Kidney epithelial cell (primary cell): ENCODE measurements at places on chromosomes 6 and 20.

- DNase-seq, result no peak
Measured at GRCh38 chr20:25339608-25340007, 51.0 kb downstream of the ABHD12 start.

DNA sequence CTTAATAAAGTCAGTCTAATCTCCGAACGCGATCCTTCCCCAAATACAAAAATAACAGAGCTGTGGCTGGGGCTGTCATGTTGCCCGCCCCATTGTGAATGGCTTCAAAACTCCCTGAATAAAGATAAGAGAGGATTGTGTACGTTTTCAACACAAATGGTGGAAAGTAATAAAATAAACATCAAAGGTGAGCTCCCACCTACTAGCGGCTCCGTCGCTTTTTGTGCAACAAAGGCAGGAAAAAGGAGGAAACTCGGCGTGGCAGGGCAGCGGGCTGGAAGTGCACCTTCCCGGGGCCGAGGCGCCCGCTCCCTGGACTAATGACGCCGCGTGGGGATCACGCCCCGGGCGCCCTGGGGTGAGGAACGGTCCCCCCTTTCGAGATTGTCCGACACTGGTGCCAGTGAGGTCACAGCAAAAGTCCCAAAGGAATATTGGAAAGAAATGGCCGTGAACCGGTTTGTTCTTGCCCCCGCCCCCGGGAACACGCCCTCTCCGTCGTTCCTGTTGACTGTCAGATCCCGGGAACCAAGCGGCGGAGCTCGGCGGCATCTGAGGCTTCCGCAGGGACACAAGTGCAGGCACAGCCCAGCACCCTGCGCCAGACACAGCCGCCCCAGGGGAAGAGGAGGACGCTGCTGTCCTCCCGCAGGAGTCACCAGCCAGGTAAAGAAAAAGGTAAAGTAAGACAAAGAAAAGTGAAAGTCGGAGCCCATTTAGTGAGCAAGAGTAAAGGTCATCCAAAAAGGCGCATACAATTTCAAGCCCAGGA is 1.1 kb upstream of the FOXQ1 start:
- DNase-seq, result no peak

- DNase-seq, result no peak
Measured at GRCh38 chr20:58407966-58408557, 19.0 kb downstream of the VAPB start.

DNA sequence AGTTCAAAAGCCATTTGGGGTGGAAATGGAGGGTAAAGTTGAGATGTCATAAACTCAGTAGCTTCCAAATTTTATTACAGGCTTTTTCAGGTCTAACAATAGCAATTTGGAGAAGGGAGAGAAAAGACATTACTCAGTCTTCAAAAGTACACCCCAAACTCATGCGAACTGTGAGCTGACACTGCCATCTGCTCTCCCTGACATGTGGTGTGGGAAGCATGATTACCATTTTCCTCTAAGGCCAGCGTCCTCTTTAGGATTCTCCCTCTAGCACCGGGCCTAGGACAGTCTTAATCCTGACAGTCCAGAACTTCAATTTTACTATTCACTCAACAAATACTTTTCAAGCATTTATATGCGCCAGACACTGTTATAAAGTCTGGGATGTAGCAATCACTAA is 536.0 kb upstream of the JARID2 start:
- no peak for DNase-seq

DNA sequence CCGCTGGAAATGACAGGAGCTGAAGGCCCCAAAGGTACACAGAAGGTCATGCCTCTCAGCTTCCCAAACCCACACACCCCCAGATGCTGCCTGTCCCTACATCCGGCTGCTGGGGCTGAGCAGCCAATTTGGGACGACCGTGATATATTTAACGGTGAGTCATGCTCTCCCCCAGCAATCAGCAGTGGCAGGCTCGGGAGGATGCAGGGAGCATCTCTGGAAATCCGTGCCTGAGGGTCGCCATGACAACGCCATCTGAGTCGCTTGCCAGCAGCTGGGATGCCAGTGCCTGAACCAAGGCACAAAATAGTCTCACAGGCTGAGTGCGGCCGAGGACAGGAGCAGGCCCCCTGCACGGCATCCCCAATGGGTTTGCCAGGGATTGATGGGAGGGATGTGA is 57.9 kb downstream of the KCNB1 start:
- DNase-seq, result no peak

GRCh38 chr6:170437719-170438401 is 115.2 kb downstream of the PSMB1 start:
- DNase-seq, result no peak
